CD4-positive, alpha-beta T cell treated with Interferon alpha-2 for 1 hour (primary cell): ENCODE measurements at places on chromosomes 3 and 15.
A peak's percentile ranks its signal among the peaks of the same experiment; 100 is the strongest.

- DNase-seq = no peak
Observed at GRCh38 chr3:153749070-153749610, 372.1 kb upstream of the ARHGEF26 start.

- no peak for DNase-seq
Observed at GRCh38 chr15:47484059-47484458, 233.2 kb upstream of the SEMA6D start.

DNA sequence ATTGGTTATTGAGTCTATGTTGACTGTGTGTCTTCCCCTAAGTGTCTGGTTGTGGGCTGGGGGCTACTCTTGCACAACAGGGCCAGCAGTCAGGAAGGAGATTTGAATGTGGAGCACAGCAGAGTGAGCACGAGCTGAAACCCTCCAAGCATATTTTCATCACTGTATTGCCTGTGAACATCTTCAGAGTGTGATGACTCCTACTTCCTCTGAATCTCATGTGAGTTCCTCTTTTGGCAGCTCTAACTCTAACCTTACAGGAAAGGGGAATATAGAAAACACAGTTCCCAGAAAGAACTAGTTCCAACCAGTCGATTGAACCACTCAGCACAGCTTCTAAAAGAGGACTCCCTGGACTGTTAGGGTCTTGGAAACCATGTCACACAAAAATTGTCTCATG, 211.6 kb downstream of the RAP2B start:
- DNase-seq = peak; percentile 12

DNA sequence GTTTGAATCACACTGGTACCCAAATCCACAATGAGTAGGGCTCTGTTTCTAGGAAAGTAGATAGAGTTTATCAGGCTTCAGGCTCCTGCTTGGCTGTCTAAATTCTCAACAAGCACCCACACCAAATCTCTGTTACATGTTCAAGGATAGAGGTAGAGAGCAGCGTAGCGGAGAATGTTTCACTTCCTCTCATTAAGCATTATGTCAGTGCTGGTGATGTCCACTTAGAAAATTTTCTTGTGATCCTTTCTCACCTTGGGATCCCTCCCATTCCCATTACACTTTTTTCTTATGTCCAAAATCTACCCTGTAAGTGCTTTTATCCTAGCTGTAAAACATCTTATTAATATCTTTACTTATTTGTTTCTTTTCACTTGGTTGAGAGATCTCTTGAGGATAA, 34.7 kb upstream of the GCSAM start:
- no peak for DNase-seq

DNA sequence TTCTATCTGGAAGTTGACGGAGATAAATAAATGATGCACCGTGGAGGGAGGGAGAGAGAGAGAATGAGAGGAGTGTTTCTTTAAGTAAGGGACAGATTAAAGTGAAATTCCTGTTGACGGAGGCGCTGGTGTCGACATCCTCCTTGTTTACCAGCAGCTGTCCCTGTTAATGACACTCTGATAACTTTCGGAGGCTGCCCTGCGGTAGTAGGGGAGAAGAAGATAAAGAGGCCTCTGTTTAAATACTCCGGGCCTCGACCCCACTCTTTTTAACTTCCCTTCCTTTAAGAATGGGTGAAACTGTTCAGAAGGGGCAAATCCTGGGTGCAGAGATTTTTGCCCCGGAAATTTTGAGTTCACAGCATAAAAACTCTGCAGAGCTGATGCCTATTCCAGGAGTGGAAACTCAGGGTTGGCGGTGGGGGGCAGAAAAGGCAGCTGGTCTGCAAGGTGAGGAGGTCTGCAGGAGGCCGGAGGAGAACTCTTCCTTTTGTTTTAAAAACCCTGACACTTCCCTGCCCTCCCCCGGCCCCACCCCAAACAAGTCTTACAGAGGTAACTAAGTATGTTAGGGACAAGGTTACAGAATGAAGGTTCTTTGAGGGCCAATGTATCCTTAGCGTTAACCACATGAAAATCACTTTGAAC, 276.6 kb upstream of the NR2F2 start:
- DNase-seq = no peak
